GM12864 (cell line): ENCODE measurements at places on chromosomes 1 and 21.

GRCh38 chr1:231550448-231550781 is 21.9 kb downstream of the TSNAX start:
- DNase-seq, result no peak

DNA sequence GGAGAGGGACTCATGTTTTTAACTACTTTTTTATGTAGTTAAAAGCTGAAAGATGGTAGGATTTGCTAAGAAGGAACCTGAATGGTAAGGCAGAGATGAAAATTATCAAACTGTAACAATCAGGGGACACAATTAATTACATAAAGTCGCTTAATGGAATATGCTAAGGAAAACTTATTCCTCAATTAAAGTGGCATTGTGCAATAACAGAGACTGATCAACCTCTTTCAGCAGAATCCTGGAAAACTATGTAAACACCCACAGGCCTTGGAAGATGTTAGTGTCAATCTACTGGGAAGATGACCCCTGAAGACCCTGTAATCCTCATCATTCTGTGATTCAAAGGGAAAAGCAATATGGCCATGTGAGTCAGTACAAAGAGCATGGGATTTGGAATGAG is 46.8 kb upstream of the NPL start:
- DNase-seq, result no peak

- no peak for DNase-seq
Observed at GRCh38 chr1:156666862-156667609, 10.2 kb downstream of the NES start.

DNA sequence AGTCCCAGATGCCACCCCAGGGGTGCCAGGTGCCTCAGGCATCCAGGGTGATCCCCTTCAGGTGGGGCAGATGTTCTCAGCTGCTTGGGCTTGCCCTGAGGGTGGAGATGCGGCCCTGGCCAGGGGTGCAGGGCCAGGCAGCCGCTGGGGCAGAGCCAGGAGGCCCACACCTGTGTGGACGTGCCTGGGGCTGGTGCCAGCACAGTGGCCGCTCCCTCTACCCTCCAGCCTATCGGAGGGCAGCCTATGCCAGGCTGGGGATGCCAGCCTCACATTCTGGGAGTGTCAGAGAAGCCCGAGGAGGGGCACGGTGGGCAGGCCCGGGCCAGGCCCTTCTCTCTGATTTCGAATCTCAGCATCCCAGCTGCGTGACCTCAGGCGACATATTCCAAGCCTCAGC is 96.5 kb upstream of the WNT4 start:
- no peak for DNase-seq

DNA sequence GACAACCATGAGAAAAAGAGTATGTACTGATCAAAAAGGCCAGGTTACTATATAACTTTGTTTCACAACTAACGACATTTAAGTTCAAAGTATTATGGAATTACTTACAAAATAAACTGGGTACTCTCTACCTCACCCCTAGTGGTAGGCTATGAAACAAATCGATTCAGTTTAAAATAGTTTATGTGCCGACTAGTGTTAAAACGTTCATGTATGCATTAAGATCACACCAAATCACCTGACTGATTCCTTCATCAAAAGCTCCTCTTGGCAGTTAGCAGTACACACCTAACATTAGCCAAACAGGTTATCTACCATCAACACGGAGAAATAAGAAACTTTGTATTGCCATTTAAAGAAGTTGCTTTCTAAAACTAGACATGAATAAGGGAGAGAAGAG is 137.1 kb downstream of the AKT3 start:
- no peak for DNase-seq
